ENCODE measurements at places on chromosomes 6 and 20.

DNA sequence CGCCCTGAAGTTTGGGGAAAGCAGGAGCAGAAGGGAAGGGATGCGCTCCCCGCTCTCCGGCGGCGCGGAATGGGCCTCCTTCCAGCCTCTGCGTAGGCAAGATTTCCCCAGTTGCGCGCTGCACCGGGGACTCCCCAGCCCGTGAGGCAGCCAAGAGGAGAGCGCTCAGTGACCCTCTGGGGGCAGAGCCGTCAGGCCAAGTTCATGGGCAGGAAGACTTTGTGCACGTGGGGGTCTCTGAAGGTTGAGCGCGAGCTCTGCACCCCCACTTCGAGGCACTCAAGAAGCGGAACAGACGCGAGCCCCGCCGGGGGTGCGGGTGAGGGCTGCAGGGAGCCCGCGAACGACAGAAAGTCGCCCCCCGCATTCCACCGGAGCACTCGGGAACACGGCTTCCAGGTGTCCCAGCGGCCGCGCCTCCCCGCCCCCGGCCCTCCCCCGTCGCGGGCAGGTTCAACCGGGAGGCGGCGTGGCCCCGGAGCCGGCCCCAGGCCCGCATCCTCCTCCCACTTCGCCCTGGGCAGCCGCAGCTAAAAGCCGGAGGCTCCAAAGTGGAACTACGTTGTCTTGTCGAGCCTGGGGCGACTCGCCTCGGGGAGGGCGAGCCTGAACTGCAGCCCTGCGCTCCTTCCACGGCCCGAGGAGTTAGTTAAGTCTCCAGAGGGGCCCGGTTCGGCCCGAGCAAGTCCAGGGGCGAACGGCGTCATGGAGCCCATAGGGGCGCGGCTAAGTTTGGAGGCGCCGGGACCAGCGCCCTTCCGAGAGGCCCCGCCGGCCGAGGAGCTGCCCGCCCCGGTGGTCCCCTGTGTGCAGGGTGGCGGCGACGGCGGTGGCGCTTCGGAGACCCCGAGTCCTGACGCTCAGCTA, at the start of gene PPP1R3G:
PPP1R3G (plus strand) TSS at position 561 of the 867 bp plus-strand sequence; CDS start at position 706, 145 bp downstream.
- no peak for DNase-seq

DNA sequence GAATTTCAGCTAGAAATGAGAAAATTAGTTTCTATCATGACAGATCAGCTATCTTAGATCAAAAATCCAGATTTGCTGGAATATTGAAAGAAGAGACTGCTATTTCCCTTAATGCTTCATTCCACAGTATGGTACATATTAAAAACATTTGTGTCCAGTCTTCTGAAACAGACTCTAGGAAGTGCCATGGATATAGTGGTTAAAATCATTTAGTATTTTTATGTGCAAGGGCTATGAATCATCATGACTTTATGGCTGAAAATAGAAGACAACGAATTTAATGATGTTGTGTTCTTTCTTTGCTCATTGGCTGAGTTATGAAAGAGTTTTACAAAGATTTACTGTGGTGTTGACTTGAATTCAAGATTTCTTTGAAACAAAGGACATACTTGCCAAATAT, 146.6 kb downstream of the ANKRD60 start:
- no peak for DNase-seq

GRCh38 chr6:25542984-25543910, 108.8 kb upstream of the SCGN start:
- DNase-seq = no peak

DNA sequence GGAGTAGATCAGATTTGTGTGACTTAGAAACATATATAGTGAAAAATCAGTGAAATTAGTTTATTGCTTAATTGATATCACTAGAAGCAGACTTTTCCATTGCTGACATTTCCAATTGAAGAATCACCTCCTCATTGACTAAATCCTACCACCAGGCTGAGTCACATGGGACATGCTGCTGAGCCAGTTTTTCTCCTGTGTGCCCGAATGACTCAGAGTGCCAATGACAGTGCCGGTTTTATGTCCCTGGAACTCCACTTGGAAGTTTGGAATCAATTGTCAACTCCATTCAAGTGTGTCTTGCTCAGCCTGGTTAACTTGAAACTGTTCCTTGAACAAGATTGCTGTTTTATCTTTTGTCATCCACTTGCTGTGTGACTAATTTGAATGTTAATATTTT, 316.1 kb upstream of the PRDM1 start:
- DNase-seq = no peak

GRCh38 chr6:129186988-129187387, 304.1 kb downstream of the LAMA2 start:
- no peak for DNase-seq

- no peak for DNase-seq
Observed at GRCh38 chr6:138601128-138601527, 101.8 kb upstream of the NHSL1 start.

DNA sequence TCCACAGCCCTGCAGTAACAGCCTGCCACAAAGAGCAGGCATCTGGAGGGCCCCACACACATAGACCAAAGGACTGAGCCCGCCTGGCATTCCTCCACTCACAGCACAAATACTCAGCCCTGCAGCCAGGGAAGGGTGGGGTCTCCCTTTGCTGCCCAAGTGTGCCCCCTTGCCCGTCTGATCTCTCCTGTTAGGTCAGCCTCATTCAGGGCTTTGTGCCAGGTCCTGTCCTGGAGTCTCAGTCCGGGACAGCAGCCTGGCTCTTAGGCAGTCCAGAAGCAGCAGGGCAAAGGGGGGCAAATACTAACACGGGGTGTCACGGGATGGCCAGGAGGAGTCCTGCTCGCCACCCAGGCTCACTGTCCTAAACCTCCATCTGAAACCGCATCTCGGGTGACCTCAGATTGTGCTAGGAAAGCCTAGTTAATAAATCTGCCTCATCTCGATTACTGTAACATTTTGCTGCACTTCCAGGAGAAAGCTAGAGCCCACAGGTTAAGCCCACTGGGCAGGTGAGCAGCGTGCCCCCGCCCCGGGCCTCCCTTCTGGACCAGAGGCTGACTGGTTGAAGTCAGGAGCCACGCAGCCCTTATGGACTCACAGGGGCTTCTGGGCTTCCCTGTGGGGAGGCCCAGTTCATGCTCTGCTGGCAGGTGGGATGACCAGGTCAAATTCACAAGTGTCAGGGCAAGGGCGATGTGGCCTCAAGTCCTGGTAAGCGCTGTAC, 3.2 kb upstream of the OGFR start:
- DNase-seq = no peak

DNA sequence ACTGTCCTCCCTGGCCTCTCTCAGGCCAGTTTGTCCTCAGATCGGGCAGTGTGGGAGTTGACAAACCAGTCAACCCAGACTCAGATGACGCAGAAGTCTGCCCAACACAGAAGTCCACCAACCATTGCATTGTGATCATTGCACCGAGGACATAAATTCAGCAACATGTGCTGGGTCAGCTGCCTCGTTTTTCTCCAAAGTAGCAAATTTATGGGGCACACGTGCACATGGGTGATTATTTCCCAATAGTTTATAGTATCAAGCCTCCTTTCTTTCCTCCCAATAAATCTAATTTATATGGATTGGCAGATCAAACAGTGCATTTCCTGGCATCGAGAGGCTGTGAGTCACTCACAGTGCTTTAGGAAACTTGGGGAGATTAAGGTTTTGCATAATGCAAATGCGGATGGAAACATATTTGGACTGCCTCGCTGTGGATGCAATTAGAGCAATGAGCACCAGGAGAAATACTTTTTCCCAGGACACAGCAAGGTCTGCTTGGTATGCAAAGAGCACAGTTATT, 413.7 kb upstream of the SULF2 start:
- no peak for DNase-seq

- no peak for DNase-seq
Observed at GRCh38 chr6:166551754-166552495, 34.6 kb downstream of the RAMACL start.

DNA sequence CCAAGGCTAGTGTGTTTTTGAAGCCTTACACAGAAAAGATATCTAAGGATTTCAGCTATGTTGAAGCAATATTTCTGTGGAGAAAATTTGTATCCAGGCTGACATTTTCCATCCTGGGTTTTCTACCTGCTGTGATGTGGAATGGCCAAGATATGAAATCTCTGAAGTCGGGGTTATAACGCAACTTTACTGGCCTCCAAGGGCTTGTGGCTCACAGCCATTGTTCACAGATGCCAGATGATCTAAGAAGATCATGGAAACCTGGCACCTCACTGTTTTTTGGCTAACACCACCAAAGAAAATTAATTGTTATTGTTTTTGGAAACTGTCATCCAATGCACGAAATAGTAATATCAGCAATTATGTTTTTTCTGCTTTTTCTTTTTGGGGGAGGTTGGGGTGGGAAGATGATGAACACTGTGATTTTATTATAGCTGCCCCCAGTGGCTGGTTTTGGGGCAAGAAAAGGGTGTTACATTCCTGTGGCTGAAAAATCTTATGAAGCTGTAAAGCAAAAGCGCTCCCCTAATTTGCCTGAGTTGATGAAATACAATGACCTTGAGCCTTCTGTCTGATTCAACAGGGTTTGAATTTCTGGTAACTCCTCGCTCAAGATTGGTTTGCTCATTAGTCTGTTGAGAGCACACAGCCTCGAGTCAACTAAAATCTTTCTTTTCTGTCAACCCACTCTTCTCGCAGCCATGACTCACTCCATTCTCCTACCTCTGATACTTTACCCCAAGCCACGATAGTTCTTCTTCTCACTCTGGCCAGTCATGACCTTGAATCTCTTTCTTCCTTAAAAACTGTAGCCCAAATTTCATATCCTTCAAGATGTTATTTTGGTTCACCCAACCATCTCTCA, 236.7 kb downstream of the PAX1 start:
- DNase-seq = no peak

- no peak for DNase-seq
Observed at GRCh38 chr6:157718503-157719187, 104.4 kb upstream of the SNX9 start.

GRCh38 chr6:106182455-106182854, 96.3 kb downstream of the PRDM1 start:
- DNase-seq = no peak

DNA sequence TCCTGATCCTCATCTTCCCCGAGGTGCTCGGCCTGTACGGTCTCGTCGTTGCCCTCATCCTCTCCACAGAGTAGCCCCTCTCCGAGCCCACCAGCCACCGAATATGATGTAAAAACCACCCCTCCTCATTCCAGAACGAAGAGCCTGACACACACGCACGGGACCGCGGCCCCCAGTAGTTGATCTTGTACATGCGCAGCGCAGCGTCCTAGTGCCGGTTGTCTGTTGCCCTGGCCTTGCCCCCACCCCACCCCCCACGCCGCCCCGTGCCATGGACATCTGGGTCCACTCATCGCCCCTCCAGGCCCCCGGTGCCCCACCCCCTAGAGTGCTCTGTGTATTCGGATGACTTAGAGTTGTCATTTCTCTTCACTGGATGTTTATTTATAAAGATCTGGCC, 5.2 kb upstream of the PRPH2 start:
- no peak for DNase-seq

- DNase-seq = no peak
Observed at GRCh38 chr6:85810558-85810957, 167.9 kb upstream of the SYNCRIP start.

DNA sequence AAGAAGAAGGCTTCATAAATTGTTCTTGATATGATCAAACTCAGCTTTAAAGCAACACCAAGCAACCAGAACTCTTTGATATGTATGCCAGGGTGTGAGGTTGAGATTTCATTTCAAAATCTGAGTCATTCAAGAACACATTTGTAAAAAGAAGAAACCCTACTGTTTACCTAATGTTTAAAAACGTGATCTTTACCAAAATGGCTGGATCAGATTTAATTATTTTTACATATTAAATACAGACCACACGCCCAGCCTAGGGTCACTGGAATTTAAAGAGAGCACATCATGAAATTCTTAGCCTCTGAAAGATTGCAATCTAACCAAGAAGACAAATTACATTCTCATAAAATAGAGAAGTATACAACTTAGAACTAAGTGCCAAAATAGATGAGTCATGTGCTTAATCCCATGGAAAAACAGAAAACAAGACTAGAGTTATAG, 206.8 kb upstream of the SMLR1 start:
- no peak for DNase-seq

DNA sequence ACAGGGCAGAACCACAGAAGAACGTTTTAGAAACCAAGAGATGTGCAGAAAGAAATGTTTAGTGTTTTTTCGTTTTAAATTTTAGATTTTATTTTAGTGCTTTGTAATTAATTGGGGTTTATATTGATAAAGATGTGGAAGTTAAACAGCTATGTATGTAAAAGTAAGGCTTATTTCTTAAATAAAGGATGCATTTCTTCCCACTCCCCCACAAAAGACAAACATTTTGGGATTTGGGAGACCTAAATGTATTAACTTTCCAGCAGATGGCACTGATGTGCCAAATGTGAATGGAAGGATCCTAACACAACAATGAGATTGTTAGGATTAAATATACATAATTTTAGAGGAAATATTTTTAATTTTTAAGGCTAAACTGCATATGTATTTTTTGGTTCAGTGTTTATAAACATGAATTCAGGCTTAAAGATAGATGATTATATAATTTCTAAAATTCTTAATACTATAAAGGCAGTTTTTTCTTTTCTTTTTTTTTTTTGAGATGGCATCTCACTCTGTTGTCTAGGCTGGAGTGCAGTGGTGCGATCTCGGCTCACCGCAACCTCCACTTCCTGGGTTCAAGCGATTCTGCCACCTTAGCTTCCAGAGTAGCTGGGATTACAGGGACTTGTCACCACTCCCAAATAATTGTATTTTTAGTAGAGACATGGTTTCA, 12.0 kb downstream of the PFDN4 start:
- DNase-seq = no peak

- no peak for DNase-seq
Observed at GRCh38 chr6:352896-353470, 38.6 kb upstream of the IRF4 start.

- no peak for DNase-seq
Observed at GRCh38 chr20:20843982-20844381, 131.5 kb upstream of the RALGAPA2 start.

DNA sequence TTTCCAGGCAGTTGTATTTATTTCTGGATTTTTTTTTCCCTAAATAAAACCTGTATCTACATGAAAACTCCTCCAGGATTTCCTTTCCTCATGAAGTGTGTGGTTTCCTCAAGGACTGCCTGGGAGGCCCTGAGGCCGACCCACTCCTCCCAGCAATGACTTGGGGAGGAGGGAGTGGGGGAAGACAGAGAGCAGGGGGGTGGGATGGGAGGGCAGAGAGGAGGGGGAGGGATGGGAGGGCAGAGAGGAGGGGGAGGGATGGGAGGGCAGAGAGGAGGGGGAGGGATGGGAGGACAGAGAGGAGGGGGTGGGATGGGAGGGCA, 161.8 kb upstream of the AGPAT4 start:
- no peak for DNase-seq

GRCh38 chr20:33910529-33911327, 83.0 kb upstream of the RALY start:
- DNase-seq = no peak

Measured in ascending aorta (tissue), 2 donors.